ENCODE measurements at places on chromosomes 7 and 10. TPM values are rescaled to one million over a fixed set of nuclear protein-coding genes. Genes with fewer than 3 reads are reported as not detected.

GRCh38 chr10:113524120-113524519 lies 28.7 kb upstream of the HABP2 start:
- no peaks in the 10 kb centered on the region for H3K27me3 ChIP-seq
- H3K36me3 ChIP-seq: no peaks in the 10 kb centered on the region
- no peaks in the 10 kb centered on the region for H3K4me1 ChIP-seq
- H3K27ac ChIP-seq: no peak overlapping the region

GRCh38 chr7:71886046-71886445 lies 526.1 kb downstream of the CALN1 start:
- no peak overlapping the region for H3K4me3 ChIP-seq
- no peak for DNase-seq
- no peak overlapping the region for H3K27ac ChIP-seq
- no peaks in the 10 kb centered on the region for H3K4me1 ChIP-seq

DNA sequence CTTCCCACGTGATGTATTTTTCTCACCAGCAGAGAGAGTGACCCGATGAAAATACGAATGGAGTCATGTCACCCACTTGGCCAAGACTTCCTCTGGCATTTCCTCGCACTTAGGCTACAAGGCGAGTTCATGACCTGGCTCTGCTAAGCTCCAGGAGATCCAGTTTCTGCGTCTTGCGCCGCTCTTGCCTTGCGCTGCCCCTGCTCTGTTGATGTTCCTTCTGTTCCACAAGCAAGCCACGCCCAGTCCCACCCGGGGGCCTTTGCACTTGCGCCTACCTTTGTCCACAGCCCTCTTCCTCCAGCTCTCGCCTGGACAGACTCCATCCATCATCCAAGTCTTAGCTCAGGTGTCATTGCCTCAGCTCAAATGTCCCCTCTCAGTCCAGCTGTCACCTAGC lies 116.3 kb upstream of the SHH start:
- no peak for DNase-seq
- no peaks in the 10 kb centered on the region for H3K27me3 ChIP-seq
- no peak overlapping the region for H3K4me3 ChIP-seq
- no peak overlapping the region for H3K27ac ChIP-seq

DNA sequence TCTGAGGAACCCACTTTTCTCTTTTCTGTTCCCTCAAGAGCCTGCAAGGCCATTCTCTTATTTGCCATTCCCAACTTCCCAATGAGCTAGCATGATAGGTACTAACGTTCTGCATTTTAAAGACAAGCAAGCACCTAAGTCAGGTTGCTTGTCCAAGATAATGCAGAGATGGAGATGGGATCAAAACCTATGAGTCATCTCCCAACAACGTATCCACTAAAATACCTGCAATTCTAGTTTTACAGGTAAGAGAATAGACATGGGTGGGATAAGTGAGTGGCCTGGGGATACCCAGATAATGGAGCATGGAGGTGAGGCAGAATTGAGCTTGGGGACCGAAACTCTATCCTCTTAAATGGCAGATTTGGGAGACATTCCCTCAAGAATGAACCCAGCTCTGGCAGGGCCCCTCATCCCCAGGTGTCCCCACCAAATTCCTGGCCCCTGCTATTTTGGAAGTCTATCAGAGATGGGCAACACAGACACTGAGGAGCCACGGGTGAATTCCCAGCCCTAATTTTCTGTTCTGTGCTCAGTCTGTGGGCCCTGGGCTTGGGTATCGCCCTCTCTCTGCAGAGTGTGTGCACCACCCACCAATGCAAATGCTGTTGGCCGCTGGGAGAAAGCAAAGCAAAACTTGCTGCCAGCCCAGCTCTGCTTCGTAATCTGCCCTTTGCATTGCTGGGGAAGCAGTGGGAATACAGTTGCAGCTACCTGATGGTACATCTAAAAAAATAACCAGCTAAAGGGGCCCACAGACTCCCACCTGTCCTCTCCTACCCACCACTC lies 98.3 kb downstream of the KCNMA1 start:
- no peak for DNase-seq
- no peaks in the 10 kb centered on the region for H3K36me3 ChIP-seq
- no peaks in the 10 kb centered on the region for H3K4me1 ChIP-seq
- H3K27ac ChIP-seq: no peak overlapping the region

- no peak for DNase-seq
- peak overlapping the region; percentile 97 for H3K27ac ChIP-seq
- peaks cover 65% of the 10 kb centered on the region for H3K4me1 ChIP-seq
- H3K27me3 ChIP-seq: no peaks in the 10 kb centered on the region
- peak overlapping the region; percentile 66 for H3K4me3 ChIP-seq
Observed at GRCh38 chr7:104984585-104985258, 29.3 kb upstream of the KMT2E start.

- no peaks in the 10 kb centered on the region for H3K27me3 ChIP-seq
- no peaks in the 10 kb centered on the region for H3K4me1 ChIP-seq
- no peak overlapping the region for H3K27ac ChIP-seq
Observed at GRCh38 chr7:23228412-23228811, 18.2 kb upstream of the GPNMB start.

- no peaks in the 10 kb centered on the region for H3K4me1 ChIP-seq
- H3K4me3 ChIP-seq: no peak overlapping the region
- no peak for DNase-seq
- H3K36me3 ChIP-seq: no peaks in the 10 kb centered on the region
Observed at GRCh38 chr7:133885213-133885612, 241.9 kb upstream of the LRGUK start.

GRCh38 chr10:13831711-13832141 lies 245.0 kb downstream of the PRPF18 start:
- DNase-seq: no peak
- no peak overlapping the region for H3K27ac ChIP-seq
- no peaks in the 10 kb centered on the region for H3K27me3 ChIP-seq
- peaks cover 8% of the 10 kb centered on the region for H3K4me1 ChIP-seq
- H3K36me3 ChIP-seq: no peaks in the 10 kb centered on the region

GRCh38 chr10:102603946-102604345 lies 40.3 kb upstream of the TRIM8 start:
- H3K27ac ChIP-seq: no peak overlapping the region
- H3K4me1 ChIP-seq: peaks cover 17% of the 10 kb centered on the region
- no peak for DNase-seq
- H3K36me3 ChIP-seq: peaks cover 12% of the 10 kb centered on the region

GRCh38 chr7:33452805-33453502 lies 323.6 kb downstream of the BBS9 start:
- no peaks in the 10 kb centered on the region for H3K4me1 ChIP-seq
- no peak overlapping the region for H3K27ac ChIP-seq
- no peaks in the 10 kb centered on the region for H3K36me3 ChIP-seq
- no peak overlapping the region for H3K4me3 ChIP-seq

DNA sequence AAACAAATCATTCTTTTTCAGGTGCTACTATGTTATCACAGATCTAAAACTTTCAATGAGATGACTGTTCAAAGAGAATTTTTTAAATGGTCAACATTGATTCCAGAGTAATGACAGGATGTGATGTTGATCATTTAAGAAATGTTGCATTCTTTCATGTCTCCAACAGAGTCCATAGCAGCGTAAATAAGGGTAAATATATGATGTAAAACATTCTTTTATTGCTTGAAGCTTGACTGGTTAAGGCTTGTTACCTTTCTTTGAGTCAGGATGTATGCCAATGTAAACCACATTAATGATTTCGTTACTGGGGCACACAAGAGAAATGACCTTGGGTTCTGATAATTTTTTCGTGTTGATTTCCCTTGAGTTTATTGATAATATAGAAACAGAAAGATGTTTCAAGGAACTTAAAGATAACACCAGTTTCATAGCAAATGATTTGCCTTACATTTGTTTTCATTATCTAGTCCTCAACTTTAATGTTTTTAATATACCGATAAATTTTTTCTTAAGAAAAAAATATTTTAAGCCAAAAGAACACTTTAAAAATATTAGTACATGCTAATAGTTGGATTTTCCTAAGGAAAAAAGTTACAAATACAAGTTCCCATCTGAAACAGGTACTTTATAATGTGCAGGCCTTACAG lies 3.5 kb downstream of the STK17A start:
- no peaks in the 10 kb centered on the region for H3K36me3 ChIP-seq
- no peak overlapping the region for H3K4me3 ChIP-seq
- no peak for DNase-seq
- no peaks in the 10 kb centered on the region for H3K27me3 ChIP-seq
- no peak overlapping the region for H3K27ac ChIP-seq
- H3K4me1 ChIP-seq: peaks cover 47% of the 10 kb centered on the region

GRCh38 chr10:131207176-131207575 lies 104.3 kb downstream of the TCERG1L start:
- peaks cover 7% of the 10 kb centered on the region for H3K4me1 ChIP-seq
- no peaks in the 10 kb centered on the region for H3K27me3 ChIP-seq
- DNase-seq: no peak

DNA sequence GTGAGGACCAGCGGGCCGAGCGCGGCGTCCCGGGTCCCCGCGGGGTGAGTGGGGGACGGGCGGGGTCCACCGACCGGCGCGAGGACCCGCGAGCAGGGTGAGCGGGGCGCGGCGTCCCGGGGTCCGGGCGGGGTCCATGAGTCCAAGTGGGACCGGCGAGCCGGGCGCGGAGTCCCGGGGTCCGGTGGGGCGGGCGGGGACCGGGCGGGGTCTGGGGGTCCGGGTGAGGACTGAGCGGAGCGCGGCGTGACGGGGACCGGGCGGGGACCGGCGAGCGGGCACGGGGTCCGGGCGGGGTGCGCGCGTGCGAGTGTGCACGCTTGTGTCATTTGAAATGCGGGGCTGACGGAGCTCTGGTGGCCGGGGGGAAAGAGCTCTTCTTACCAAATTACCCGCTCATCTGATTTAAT lies 765 bp downstream of the CELF2 start:
- H3K27me3 ChIP-seq: no peaks in the 10 kb centered on the region
- no peaks in the 10 kb centered on the region for H3K36me3 ChIP-seq
- peaks cover 17% of the 10 kb centered on the region for H3K4me1 ChIP-seq
- DNase-seq: no peak
- H3K4me3 ChIP-seq: peak overlapping the region; percentile 85

- no peaks in the 10 kb centered on the region for H3K4me1 ChIP-seq
- H3K4me3 ChIP-seq: no peak overlapping the region
- no peaks in the 10 kb centered on the region for H3K36me3 ChIP-seq
- H3K27ac ChIP-seq: no peak overlapping the region
Observed at GRCh38 chr7:141468341-141468740, 82.9 kb upstream of the AGK start.

GRCh38 chr10:18582803-18583202 lies 68.6 kb downstream of the NSUN6 start:
- no peaks in the 10 kb centered on the region for H3K4me1 ChIP-seq
- no peaks in the 10 kb centered on the region for H3K27me3 ChIP-seq
- no peak overlapping the region for H3K27ac ChIP-seq
- H3K36me3 ChIP-seq: peaks cover 8% of the 10 kb centered on the region
- DNase-seq: no peak

DNA sequence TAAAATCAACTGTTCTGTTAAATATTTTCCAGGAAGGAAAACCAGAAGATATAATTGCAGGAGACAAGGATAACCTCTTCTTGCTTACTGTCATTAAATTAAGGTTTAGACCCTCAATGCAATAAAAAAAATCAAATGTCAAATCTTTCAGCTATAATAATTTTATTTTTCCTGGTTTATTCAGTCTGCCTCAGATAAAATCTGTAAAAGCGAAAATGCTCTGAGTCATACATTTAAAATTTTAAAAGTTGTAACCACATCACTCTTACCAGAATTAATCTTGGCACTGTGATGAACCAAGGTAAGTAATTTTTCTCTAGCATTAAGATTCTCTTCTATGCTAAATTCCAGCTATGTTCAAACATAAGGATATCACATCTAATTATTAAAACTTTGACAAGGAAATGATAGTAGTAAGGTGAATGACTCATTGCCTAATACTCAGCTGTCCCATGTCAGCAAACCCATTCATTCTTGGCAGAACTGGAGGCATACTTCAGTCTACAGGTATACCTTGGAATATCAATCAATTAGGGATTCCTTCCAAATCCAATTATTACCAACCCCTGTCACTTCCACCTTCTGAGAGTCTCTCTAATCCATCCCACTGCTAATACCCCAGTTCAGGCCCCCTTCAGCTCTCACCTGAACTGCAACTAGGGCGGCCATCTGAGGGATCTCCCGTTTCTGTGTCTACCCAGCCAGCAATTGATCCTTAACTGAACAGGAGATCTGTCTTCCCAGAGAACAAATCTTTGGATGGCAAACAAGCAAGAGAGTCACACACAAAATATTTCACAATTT lies 434.1 kb downstream of the GRM8 start:
- H3K4me3 ChIP-seq: no peak overlapping the region
- H3K36me3 ChIP-seq: no peaks in the 10 kb centered on the region
- H3K27me3 ChIP-seq: no peaks in the 10 kb centered on the region
- no peak overlapping the region for H3K27ac ChIP-seq
- no peaks in the 10 kb centered on the region for H3K4me1 ChIP-seq
- no peak for DNase-seq

- H3K36me3 ChIP-seq: no peaks in the 10 kb centered on the region
- H3K4me1 ChIP-seq: no peaks in the 10 kb centered on the region
- DNase-seq: no peak
- H3K4me3 ChIP-seq: no peak overlapping the region
Observed at GRCh38 chr10:66934711-66935110, 8.9 kb downstream of the LRRTM3 start.

GRCh38 chr7:112108981-112109380 lies 97.2 kb downstream of the DOCK4 start:
- H3K36me3 ChIP-seq: no peaks in the 10 kb centered on the region
- DNase-seq: no peak
- peaks cover 30% of the 10 kb centered on the region for H3K4me1 ChIP-seq
- H3K4me3 ChIP-seq: no peak overlapping the region
- no peaks in the 10 kb centered on the region for H3K27me3 ChIP-seq

DNA sequence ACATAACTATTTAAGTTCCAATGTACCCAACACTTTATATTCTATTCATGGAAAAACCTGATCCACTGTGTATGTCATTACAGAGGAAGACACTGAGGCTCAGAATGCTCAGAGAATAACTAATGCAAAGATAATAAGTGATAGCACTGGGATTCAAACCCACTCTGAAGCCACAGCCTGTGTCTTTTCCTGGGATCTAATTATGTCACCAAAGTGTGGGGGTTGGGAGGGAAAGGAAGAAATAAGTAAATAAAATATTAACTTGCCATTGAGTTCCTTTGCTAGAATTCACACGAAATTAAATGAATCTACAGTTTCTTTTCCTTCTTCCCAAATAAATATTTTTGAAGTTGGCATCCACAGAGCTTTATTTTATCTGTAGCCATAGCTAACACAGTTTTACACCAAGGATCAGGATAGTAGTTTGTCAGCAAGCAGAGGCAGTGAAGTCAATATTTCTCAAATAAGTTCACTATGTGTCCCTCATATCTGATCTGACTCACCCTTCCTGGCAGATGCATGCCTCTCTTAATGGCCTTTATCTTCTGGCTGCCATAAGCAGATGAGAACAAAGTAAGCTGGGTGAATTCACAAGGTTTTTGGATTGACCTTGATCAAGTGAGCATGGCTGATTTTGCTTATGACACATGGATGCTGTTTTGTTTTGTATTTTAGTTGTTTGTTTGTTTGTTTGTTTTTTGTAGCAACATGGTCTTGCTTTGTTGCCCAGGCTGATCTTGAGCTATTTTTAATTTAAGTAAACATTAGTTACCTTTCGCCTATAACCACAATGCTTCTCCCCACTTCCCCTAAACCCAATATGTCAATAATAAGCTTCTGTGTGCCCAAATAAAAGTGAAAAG lies 6.3 kb downstream of the RAPGEF5 start:
- no peak overlapping the region for H3K27ac ChIP-seq
- no peak for DNase-seq
- no peak overlapping the region for H3K4me3 ChIP-seq
- no peaks in the 10 kb centered on the region for H3K27me3 ChIP-seq
- H3K36me3 ChIP-seq: no peaks in the 10 kb centered on the region

The VPS37D gene
- 5.4 TPM for total RNA-seq

The SPACDR gene
- total RNA-seq: not detected

The FGL2 gene
- total RNA-seq: 7.4 TPM

The NPY4R2 gene
- total RNA-seq: 0.49 TPM

The HOXA4 gene
- 0.98 TPM for total RNA-seq

The POP7 gene
- total RNA-seq: 44.0 TPM

The IFIT1 gene
- total RNA-seq: 7.4 TPM

The ACBD5 gene
- 12.3 TPM for total RNA-seq

The SPDYE2 gene
- total RNA-seq: not detected

The SPDYE1 gene
- not detected for total RNA-seq

All from vagina (tissue), 2 donors.